ENCODE measurements at places on chromosomes 7 and 10.

DNA sequence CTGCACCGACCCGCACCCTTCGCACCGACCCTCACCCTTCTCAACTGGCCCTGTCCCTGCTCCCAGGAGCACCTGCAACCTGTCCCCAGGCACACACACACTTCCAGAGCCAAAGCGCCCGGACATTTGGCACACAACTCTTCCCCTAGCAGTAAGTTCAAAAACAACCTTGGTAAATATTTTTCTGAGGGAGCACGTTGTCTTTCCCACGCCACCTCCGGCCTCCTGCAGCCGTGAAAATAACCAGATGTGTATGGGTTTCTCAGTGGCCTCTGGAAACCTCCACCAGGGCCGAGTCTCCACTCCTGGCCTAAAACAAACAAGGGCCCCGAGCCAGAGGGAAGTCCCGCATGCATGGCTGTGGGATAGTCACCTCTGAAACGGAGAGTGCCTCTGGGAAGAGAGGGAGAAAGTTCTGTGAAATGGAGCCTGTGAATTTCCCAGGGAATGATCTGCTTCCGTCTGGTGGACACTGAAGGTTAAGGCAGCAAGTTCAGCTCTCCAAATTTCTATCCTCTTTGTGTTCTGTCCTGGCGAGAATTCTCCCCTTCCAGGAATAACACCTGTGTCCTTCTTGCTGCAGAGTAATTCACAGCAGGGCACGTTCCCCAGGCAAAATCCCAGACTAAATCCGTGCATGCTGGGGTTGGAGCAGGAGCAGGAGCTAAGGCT is 15.8 kb downstream of the PODXL start:
- DNase-seq, result no peak

DNA sequence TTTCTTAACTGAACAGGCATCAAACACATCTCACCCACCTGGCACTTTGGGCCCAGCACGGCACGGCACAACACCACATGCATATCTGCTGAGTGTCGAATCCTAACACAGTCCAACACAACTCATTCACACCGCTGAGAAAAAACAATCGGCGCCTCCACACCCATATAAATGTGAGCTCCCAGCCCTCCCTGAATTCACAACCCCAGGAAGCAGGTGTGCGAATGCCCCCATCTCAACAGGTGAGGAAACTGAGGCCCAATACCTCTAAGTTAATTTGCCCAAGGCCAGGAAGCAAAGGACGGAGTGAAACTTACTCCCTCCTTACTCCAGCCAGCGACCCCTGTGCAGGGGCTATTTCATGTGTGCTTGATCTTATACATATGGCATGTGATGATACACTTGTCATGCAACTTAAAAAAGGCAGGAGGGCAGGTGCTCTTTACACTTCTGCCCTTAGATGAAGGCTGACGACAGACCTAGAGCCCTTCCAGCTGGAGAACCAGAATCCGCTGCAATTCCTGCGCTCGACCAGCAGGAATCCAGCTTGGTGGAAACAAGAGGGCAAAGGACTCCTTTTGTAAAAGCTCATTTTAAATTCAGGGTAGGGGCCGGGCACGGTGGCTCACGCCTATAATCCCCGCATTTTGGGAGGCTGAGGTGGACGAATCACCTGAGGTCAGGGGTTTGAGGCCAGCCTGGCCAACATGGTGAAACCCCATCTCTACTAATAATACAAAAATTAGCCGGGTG is 116.0 kb downstream of the LARP4B start:
- DNase-seq, result no peak

DNA sequence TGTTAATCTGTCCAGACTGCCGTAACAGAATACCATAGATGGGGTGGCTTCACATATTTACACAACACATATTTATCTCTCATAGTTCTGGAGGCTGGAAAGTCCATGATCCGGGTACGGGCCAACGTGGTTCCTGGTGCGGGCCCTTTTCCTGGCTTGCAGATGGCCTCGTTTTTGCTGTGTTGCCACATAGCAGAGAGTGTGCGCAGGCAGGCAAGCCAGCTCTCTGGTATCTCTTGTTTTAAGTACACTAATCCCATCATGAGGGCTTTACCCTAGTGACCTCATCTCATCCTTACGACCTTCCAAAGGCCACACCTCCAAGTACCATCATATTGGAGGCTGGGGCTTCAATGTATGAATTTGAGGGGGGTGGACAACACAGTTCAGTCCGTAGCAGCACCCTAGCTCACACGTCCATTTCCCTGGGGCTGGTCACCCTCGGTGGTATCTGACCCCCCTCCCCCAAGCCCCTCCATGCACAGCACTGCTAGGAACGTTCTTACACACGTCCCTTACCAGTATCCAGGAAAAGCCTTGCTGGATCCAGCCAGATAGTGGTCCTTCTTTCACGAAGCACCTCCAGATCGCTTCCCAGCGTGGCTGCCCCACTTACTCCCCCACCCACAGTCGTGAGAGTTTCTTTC is 21.5 kb downstream of the CUX1 start:
- no peak for DNase-seq

DNA sequence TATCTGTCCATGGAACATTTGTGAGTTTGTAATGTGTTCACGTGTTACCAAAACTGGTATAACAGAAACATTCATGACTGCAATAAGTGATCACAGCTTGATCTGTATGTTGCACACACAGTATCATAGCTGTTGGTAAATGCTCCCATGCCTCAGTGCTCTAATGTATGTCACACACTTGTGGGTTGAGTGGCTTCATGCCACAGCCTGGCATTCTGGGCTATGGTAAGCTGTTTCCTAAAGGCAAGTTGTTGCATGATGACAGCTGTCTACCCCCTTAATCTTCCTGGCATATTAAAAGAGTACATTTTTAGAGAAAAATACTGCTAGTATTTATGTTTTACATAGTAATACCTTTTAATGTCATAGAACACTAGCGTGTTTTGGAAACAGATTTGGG is 35.2 kb downstream of the PRPF18 start:
- DNase-seq, result no peak

DNA sequence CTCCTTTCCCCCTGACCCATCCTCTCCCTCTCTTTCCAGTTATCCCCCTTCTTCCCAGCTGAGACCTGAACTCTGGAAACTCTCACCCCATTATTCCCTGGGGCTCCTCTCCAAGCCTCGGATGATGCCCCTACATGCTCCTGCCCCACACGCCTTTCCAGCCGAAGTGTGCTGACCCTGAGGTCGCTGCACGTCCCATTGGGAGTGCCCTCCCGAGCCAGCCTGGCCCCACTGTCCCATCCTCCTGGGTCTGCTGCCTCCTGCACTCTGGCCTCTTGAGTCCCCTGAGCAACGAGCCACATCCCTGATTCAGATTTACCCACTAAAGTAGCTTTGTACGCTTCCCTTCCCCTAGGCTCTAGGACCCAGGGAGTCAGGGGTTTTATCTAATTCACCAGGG is 87.4 kb downstream of the TCERG1L start:
- no peak for DNase-seq

- no peak for DNase-seq
These were observed 101.2 kb downstream of the DYNC2I1 start for GRCh38 chr7:158957510-158957906.

DNA sequence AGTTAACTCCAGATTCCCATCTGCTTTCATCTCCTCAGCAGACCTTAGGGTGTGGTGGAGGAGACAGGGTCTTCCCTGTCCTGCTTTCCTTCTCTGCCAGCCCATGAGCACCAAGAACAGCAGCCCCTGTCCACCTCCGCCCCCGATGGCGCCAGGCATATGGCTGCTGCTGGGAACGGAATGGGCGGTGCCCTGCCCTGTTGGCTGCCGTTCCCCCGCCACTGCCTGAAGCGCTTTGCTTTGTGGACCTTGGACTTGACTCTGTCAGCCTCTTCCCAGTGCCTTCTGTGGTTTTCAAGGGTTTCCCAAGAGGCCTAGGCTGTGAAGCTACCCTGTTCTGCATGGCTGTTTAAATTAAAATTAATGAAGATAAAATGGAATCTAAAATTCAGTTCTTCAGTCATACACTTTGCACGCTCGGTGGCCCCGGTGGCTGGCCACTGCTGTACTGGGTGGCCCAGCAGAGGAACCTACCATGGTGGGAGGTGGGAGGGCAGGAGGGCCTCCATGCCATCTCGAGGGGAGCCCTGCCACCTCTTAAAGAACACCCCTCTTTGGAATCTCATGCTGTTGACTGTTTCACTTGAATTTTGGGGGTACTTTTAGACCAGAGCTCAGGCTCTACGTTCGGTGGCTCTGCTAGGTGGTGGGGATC is 78.7 kb downstream of the NKX6-2 start:
- DNase-seq, result no peak

- DNase-seq, result no peak
These were observed 700.5 kb downstream of the GRID1 start for GRCh38 chr10:85666102-85666501.

GRCh38 chr7:96401200-96401599 is 79.3 kb upstream of the SLC25A13 start:
- no peak for DNase-seq

DNA sequence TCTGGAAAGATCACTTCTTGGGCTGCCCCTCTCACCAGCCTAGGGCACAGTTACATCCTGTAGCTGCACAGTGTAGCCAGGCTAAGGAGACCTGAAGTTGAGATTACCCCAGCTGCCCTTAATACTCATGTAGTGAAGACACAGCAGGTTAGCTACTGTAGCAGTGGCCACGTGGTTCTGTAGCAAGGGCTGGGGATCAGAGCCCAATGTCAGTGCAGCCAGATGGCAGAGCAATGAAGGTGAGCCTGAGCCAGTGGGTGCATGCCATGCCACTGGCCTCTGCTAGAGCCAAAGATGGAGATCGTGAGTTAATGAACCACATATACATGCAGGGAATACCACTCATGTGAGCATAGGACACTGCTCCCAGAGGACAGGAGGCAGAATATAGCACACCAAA is 15.5 kb downstream of the AMPH start:
- DNase-seq, result no peak

DNA sequence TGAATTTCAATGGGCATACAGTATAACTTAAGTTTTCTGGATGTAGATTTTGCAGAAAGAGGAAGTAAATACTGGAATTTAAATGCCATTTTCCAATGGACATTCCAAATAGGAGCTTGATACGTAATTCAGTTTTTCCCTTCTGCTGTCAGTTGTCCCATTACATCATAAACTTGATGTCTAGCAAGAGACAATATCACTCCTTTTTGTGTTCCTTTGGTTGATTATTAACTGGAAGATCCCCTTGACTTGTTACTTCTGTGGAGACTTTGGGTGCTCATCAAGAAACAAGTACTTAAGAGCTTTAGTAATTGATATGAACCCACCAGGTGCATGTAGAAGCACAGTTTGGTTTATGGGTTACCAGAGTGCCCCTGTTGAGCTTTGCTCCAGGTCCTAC is 116.1 kb downstream of the ST7 start:
- DNase-seq, result no peak

DNA sequence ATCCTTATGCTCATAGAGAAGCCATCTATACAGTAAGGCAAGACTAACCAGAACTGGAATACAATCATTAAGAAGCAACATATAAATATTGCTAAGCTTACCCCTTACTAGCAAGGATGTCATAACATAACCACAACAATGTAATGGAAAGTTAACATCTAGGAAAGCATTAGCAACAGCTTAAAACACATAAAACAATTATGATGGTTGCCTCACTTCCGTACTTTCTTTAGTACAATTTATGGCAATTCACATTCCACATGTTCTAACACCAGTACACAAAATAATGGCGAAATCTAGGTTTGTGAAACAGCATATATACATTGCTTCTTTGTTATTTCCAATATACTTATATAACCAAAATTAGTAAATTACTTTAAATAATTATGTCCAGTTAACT is 195.0 kb downstream of the AHR start:
- DNase-seq, result no peak

GRCh38 chr7:96228760-96229159 is 93.1 kb downstream of the SLC25A13 start:
- no peak for DNase-seq

DNA sequence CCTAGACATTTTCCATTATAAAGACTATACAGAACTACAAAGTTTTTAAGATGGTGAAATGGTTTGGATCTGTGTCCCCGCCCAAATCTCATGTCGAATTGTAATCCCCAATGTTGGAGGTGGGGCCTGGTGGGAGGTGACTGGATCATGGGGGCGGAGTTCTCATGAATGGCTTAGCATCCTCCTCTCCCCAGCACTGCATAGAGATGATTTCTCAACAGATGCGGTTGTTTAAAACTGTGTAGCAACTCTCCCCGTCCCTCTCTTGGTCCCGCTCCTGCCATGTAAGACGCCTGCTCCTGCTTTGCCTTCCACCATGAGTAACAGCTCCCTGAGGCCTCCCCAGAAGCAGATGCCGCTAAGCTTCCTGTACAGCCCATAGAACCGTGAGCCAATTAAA is 1.6 kb downstream of the FAM133B start:
- DNase-seq, result no peak

DNA sequence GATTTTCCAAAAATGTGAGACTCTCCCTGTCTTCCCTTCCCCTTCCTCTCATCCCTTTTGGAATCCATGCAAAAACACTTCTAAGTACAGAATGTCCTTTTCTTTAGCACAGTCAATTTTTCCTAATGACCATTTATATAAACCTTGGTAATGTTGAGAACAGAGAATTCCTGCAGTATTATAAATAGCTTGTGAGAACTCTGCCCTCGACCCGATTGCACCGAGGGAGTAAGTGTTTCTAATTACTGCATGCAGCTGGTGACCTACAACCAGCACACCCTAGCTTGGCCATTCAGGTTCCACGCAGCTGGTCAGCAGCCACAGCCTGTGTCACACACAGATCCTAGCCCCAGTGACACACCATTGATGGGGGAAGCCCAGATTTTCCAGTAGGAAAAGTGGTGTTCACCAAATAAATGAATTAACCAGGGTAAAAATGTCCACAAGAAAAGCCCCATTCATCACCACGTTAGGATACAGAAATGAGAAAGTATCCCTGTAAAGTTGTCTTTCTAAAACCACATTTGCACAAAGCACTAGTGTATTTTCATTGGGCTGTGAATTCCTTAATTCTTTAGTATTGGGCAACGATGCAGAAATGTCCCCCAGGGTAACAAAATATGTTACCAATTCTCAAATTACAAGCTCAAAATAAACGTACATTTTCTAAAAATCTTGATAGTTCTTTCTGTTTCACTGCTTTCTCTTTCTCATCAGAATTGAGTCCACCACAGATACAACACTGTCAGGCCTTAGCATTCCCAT is 499.0 kb upstream of the KLF6 start:
- no peak for DNase-seq

- no peak for DNase-seq
These were observed 72.6 kb downstream of the PARP12 start for GRCh38 chr7:139990142-139990535.

GRCh38 chr10:100307684-100308083 is 21.2 kb upstream of the BLOC1S2 start:
- DNase-seq, result no peak

GRCh38 chr7:140165422-140165821 is 11.4 kb downstream of the KDM7A start:
- no peak for DNase-seq

DNA sequence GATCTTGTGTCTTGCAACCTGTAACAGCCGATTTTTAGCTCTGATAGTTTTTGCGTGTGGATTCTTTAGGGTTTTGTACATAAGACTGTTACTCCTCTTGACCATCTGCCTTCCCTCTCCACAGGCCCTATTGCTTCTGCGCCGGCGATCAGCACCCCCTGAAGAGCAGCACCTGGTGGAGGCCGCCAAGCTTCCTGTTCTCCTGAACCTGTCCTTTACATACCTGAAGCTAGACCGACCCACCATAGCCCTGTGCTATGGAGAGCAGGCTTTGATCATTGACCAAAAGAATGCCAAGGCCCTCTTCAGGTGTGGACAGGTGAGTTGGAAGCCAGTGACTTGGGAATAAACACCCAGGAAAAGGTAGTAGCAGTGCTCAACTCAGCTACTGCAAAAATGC is 12.6 kb downstream of the FKBP6 start:
- no peak for DNase-seq

Data from T-helper 22 cell (primary cell).